Retinal pigment epithelial cell (primary cell): ENCODE measurements at places on chromosomes 1 and 21.

- DNase-seq = no peak
These were observed 37.2 kb downstream of the ZBTB17 start for GRCh38 chr1:15938628-15939161.

DNA sequence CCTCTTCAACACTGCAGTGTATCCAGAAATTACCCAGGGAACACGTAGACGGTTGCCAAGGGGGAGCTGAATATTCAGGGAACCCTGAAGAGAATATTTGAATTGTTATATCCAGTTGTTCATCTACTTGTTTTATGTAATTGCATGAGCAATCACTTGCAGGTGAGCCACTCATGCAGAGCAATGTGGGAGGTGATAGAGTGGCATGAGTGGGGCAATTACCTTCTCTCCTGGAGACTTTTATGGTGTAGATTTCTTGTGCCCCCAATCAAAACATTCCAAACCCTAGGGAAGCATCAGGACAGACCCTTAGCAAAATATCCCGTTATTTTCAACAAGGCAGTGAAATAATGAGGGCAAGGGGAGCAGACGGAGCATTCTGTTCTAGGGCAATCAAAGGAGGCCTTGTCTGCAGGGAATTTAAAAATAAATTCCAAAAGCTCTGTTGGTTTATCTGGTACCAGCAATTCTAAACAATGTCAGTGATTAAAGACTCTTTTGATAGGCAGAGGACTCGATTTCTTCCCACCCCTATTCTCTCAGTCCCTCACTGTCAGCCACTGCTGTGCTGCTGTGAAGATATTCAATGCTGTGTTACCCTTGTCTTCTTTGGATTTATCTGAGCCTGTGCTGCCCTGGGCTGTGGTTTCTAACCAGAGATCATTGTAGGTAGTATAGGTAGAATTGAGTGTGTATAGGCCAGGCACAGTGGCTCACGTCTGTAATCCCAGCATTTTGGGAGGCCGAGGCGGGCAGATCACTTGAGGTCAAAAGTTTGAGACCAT lies 180.2 kb upstream of the MAP1LC3C start:
- DNase-seq = no peak

DNA sequence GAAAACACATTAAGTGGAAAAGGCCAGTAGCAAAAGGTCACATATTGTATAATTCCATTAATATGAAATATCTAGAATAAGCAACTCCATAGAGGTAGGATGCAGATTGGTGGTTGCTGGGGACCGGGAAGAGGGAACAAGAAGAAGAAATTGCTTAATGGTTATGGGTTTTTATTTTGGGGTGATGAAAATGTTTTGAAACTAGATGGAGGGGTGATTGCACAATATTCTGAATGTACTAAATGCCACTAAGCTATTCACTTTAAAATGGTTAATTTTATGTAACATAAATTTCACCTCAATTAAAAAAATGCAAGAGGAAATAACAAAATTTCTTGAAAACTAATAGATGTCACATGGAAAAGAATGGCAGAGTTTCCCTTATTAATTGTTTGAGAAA lies 6.7 kb downstream of the KIAA0040 start:
- no peak for DNase-seq

- no peak for DNase-seq
These were observed 215.9 kb downstream of the NEGR1 start for GRCh38 chr1:72066431-72066830.

- DNase-seq = no peak
These were observed 7.9 kb upstream of the NBPF11 start for GRCh38 chr1:148160048-148160342.

DNA sequence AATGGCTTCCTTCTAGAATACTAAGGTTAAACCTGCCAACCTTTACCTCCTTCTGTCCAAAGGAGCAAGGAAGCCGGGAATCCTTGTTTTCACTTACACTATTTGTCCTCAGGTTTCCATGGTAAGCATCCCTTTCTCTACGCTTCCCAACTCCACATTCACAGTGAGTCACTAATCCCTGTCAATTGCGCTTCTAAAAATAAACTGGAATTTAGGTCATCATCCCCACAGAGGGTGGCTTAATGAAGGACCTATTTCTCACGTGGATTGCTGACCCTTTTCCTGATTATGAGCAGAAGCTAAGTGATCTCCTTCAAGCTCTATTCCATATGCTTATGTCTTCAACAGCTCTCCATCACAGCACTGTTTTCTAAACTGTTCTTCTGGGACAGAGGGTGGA lies 39.9 kb upstream of the ABCA4 start:
- DNase-seq = peak; percentile 96

DNA sequence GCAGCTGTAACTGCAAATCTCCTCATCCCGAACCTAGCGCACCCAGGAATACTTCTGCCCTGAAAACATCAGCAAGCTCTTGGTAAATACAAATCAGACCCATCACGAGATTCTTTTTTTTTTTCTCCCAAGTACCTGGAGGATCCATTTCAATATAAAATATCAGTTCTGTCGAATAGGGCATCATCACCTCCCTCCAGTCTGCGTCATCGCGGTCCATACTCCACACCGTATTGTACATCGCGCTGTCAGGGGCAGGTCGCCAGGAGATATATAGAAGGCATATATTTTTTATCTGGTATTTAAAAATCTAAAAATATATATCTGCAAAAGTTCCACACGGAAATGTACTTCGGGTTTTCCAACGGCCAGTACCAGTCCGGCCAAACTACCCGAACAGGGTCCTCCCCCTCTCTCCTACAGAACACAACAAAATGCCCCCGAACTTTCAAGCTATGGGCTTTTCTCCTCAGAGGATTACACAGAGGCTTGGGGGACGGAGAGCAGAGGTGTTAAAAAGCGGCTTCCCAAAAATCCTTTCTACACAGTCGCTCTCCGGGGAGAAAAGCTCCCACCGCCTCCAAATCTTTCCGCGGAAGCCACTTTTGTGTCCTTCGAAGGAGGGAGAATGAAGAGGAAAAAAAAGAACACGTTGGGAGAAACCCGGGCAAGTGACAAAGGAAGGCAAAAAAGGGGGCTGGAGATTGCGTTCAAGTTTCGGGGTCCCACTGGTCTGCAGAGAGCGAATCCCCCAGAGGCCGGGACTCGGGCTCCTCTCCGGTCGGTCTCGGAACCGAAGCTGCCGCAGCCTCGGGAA lies 509 bp downstream of the PIK3R3 start:
- DNase-seq = no peak

DNA sequence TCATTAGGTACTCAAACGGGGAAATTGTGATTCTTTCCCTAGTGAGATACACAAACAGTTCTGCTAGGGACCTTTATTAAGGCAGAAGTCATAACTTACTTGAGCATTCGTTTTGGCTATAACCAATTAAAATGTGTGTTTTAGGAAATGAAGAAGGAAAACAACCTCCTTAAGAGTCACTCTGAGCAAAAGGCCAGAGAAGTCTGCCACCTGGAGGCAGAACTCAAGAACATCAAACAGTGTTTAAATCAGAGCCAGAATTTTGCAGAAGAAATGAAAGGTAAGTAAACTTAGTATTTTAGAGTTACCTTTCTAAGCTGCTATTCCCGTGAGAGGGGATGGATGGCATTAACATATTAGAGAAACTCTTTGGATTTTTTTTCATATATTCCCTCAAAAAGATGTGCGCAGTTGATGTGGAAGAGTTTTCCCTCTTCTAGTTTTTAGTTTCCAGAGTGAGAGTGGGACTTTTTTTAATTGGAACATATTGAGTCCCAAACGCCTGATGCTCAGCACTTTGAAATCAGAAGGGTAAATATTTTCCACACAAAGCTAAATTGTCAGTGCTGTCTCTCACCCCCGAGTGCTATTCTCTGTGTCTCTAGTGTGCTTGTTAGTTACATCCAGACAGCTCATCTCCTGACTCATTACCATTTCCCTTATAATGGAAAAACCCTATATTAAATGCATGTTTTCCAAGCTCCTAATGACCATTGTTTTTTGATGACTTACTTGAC lies 34.9 kb downstream of the CENPF start:
- no peak for DNase-seq

- DNase-seq = no peak
These were observed 125.6 kb downstream of the URB2 start for GRCh38 chr1:229751610-229752009.

- DNase-seq = no peak
These were observed 7.2 kb downstream of the LMOD1 start for GRCh38 chr1:201939148-201939547.

DNA sequence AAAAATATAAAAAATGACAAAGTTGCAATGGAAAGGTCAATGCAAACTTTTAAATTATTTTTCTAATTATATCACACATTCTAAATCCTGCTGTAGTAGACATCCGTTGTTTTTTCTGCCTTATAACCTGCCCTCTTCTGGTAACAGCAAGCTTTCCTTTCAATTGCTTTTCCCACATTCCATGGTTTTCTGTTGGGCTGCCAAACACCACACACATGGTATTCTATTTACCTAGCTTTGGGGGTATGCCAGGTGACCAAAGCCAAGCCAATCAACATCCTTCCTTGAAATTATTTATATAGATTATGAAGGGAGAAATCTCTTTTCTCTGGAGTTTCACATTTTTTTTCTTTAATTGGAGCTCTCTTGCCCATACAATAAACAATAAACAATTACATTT lies 3.4 kb upstream of the LAMC1 start:
- DNase-seq = no peak

- no peak for DNase-seq
These were observed 99.5 kb upstream of the LYPLAL1 start for GRCh38 chr1:219074084-219074728.

DNA sequence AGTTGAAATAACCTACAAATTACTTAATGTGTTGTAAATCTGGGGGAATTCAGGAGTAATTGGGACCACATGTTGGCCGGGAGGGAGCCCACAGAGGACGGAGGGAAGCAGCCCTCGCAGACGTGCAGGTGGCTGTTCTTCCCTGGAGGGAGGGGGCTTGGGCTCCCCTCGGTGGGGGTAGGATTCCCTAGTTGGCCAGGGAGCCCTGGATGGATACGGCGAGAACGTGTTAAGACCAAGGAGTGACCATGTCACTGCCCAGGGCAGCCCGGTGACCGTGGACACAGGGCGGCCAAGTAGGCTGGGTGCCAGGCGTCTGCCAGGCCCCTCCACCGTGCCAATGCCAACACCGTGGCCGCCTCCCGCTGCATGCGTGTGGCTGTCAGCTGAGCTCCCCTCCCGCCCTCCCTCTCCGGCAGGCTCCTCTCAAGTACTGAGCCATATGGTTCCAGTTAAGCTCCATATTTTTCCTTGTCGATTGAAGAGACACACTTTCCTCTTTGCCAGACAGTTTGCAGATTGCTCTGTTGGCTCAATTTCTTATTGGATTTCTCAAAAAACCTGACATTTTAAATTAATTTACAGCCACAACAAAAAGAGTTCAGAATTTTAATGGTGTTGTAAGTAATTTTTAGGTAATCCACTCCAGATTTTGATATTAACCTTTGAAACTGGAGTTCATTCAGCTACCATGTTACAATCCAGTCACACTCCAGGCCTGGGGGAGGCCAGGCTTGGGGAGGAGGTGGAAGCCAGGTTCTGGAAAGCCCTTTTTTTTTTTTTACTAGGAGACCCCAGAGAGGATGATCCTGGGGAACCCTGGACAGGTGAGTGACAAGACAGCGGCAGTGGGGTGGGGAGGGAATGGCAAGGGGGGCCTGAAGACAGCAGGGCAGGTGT lies 71.2 kb downstream of the CASZ1 start:
- DNase-seq = no peak

DNA sequence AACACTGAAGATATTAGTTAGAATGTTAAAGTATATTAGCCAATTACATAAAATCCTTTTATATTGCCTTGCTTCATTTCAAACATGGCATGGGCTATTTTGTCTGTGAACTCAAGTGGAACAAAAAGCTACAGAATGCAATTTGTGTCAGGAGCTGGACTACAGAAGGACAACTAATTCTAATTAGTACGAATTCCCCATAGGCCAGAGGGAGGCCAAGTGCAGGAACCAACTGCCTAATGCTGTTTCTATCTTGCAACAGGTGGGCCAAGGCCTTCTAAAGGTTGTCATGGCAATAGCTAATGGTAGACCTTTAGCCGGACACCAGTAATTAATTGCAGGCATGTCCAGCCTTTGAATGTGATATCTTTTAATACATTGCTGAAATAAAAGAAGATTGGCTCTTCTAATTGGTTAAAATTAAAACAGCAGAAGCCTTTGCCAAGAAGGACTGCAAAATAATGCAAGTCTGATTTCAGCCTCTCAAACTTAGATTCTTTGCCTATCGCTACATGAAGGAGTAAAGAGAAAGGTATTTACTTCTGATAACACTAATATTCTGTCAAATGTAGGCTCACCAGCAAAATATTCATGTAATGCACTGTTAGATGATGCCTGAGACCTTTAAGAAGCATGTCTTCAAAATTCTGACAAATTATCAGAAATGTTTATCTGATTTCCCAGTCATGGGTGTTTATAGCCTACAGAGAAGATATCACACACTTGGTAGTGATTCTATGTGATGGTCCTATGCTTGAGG lies 232.1 kb downstream of the LMO4 start:
- peak; percentile 24 for DNase-seq

DNA sequence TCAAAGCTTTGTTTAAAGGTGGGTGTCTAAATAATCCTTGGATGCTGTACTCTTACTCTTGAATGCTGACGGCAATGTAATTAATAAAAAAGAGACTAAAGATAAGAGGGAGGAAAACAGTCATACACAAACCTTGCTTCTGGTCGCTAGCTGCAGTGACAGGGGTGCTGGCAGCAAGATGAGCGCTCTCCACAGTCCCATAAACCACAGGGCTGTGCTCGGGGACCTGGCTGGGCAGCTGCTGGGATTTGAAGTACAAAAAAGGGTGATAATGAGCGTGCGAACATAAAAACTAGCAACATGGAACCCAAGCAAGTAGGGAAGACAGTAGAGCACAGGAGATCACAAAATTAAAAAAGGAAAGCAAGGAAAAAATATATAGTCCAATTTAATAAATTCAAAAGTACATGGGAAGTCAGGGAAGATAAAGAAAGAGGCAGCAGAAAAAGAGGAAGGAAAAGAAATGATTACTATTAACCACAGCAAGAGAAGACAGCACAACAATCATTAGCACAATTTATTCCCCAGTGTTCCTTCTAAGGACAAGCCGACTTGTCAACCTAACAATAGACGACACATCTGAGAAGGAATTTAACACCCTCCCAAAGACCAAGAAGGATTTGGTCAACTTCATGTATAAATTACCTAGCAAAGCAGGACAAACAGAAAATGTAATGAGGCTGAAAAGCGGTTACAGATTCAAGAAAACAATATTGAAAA lies 162.9 kb upstream of the HP1BP3 start:
- no peak for DNase-seq

DNA sequence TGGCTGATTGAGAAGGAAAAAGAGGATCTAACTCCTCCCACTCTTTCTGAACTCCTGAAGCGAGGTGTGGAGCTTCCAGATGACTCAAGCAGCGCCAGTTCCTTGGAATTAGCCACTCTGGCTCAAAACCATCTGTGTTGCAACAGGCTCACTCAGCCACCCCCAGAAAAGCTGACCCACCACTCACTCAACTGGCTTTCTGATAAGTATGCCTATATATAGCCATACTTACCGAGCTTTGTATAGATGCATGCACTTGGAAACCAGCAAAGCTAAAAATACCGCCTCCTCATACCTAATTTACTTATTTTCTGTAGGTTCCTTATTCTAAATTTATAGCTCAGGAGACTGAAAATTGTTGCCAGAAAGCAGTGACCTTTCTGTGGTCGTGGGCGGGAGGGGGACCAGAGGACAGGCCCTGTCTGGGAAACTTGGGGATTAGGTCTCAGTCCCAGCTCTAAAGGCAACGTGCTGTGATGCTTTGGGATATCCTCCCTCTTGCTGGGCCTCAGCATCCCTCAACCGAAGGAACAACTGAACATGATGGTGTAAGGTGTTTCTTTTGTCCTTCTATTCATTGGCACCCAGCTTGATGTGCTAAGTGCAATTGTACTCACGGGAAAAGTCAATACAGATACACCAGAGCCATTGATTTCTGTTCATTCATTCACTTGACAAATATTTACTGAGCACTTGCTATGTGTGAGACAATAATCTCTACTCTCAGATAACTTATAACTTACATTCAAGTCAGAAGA lies 65.7 kb downstream of the NENF start:
- DNase-seq = peak; percentile 96
